ENCODE measurements at places on chromosomes 5 and 9.

GRCh38 chr9:5999443-6000101 is 15.9 kb downstream of the RANBP6 start:
- no peak for DNase-seq

DNA sequence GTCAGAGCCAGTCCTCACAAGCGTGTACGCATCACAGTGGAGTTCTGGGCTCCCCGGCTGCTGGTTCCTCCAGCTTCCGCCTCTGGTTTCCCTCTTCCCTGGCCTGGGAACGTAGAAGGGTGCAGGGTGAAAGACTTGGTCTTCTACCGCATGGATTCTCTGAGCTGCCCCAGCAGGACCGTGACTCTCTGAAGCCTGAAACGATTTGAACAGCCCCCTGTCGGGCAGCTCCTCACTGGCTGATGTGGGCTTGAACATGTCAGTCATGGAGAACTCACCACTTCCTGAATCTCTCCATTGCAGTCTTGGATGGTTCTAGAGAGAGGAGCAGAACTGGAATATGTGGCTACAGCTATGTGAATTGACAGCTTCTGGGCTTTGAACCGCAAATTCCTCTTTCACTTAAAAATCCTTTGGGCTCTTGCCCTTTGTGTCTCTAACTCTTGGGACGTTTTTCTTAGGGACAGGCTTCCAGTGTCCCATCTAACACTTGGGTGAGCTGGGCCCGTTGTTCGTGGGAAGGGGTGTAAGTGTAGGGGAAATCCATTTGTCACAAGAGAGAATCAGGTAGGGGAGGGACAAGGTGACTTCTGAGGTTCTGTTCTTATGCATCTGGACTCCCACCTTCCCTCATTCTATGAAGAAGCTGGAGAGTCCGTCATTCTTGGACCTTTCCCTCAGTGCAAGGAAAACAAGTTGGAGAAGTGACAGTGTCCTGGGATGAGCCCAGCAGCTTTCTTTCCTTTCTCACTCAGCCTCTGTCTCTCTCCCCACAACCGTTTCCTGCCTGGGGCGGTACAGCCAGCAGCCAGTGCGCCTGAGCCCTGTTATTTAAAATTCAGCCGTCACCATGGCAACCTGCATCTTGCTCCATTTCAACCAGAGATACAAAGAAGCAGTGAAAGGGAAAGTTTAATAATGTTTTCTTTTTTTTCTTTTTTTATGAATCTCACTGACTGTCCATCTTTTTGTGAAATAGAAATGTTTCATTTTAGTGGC is 84.7 kb downstream of the PTTG1 start:
- DNase-seq, result peak; percentile 57

- DNase-seq, result peak; percentile 69
These were observed 164.8 kb downstream of the HSD17B3 start for GRCh38 chr9:96136992-96137670.

DNA sequence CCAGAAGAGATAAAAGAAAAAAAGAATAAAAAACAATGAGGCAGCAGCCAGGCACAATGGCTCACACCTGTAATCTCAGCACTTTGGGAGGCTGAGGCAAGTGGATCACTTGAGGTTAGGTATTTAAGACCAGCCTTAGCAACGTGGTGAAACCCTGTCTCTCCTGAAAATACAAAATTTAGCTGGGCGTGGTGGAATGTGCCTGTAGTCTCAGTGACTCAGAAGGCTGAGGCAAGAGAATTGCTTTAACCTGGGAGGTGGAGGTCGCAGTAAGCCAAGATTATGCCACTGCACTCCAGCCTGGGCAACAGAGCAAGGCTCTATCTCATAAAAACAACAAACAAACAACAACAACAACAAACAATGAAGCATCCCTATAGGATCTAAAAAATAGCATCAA is 121.5 kb downstream of the HMHB1 start:
- DNase-seq, result no peak

DNA sequence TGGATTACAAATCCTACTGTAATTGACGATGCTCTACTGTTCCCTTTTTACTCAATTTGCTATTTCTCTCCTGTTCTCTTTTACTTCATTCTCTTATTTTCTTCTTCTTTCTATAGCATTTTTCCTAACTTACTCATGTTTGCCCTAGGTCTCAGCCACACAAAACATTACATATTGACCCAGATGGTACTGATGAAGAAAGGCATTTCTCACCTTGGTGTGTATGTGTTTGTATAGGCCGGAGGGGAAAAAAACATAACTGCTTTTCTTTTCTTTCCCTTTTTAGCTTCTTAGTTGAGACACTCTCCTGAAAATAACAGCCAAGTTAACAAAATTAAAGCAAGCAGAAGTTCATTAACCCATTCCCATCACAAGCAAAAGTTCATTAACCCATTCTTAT is 1019.8 kb upstream of the CDH18 start:
- no peak for DNase-seq
